ENCODE measurements at places on chromosomes 7 and 10.

DNA sequence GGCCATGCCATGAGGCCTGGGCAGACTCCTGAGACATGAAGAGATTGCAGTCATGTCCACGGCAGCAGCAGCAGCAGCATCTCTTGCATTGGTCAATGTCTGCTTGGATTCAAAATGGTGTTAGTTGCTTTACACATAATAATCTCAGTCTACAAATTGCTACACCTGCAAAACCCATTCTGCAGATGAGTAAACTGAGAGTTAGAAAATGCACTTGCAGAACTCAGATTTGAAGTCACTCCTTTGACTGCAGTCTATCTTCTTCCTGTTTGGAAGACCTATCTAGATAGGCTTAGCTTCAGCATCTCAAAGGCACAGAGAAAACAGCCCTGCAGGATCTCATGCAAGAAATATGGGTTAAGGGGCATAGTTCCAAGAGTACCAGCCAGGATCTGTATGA, 350.3 kb downstream of the TNS3 start:
- DNase-seq, result no peak

DNA sequence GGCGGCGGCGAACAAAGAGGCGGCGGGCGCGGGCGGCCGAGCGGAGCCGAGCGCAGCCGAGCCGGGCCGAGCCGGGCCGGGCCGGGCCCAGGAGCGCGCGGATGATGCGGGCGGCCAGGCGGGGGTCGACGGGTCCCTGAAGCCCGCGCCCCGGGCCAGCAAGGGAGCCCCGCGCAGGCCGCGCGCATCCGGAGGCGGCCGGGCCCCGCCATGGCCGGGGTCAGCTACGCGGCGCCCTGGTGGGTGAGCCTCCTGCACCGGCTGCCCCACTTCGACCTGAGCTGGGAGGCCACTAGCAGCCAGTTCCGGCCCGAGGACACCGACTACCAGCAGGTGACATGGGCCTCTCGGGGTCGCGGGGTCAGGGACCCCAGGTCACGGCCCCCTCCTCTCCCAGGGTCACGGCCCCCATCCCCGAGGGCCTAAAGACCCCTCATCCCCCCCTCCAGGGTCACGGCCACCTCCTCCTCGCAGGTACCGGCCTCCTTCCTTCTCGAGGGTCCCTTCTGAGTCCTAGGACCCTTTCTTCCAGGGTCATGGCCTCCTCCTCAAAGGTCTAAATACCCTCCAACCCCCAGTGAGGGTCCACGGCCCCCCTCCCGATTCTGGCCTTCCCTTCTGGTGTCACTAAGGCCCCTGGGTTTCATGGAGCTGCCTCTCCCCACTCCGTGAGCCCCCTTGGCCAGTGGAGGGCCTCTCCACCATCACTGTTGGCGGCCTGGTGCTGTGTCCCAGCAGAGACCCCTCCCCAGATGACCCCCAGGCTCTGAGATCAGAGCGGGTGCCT, at the start of gene TTYH3:
Gene TTYH3 (plus strand): TSS at position 41 of the 787 bp plus-strand sequence. CDS start 170 bp downstream, at position 211.
- no peak for DNase-seq

- DNase-seq, result no peak
Observed at GRCh38 chr10:131142517-131143380, 168.8 kb downstream of the TCERG1L start.

- DNase-seq, result no peak
Observed at GRCh38 chr10:74453169-74453568, 302.1 kb downstream of the ADK start.

DNA sequence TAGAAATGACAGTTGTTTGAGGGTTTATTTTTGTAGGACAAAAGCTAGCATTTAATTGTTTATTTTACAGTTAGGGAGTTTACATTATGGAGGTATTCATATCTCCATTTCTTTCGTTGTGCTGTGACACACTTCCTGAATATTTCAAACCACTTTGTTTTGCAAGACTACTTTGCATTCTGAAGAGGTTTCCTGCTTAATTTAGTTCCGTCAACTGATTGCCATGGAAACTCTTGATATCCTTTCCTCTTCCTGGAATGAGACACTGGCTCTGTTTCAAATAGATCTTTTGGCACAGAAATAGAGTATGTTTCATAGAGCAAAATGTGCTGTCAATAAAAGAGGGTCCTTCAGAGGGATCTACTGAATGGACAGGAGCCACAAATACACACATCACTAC, 159.5 kb upstream of the AGR3 start:
- no peak for DNase-seq
